ENCODE measurements at places on chromosomes 7 and 10.

DNA sequence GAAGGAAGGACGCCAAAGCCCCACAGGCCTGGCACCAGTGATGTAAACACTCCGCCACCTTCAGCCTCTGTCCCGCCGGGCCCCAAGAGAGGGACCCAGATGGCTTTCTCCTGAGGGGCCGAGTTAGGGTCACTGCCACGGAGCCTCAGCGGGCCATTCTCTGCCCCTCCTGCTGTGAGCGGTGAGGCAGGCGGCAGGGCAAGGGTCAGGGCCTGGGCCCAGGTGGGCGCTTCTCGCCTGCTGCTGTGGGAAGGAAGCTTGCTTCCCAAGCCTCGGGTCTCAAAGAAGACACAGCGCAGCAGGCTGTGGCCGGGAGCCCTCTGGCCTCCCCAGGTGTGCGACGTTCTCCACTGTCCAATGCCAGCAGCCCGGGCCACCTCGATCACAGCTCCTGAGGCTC lies 84.8 kb downstream of the PROSER2 start:
- DNase-seq, result no peak

DNA sequence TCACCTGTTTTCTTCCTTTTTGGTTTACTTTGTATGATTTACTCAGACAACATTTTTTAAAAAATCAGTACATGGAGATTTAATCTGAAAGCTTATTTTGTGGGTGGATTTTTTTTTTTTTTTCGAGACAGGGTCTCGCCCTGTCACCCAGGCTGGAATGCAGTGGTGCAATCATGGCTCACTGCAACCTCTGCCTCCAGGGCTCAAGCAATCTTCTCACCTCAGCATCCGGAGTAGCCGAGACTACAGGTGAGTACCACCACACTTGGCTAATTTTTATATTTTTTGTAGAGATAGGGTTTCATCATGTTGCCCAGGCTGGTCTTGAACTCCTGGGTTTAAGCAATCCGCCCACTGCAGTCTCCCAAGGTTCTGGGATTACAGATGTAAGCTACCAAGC lies 2.5 kb downstream of the GSTO1 start:
- no peak for DNase-seq

DNA sequence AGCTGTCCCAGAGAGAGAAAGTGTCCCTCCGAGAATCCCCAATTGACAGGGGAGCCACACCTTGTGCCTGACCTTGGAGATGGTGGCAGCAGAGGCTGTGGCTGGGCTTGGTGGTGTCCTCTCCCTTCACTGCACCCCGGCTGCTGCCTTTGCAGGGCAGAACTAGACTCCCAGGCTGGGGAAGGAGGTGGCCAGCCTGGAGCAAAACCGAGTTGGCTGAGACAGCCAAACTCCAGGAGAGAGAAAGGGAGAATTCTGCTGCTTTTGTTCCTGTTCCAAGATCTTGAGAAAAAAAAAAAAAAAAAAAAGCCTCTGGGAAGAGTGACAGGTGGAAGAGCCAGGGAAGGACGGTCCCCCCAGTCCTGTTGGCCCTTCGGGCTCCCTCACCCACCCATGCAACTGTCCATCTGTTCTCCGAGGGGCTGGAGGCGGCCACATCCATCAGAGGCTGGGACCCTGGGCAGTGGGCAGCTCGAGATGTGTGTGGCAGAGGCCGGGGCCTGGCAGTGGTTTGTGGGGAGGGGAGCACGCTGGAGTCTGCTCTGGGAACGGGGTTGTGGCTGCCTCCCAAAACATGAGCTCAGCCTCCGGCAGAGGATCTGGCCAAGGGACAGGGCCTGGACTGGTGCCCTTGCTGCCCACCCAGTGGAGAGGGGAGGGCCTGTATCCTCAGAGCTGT lies 35.5 kb downstream of the CLIP2 start:
- no peak for DNase-seq

DNA sequence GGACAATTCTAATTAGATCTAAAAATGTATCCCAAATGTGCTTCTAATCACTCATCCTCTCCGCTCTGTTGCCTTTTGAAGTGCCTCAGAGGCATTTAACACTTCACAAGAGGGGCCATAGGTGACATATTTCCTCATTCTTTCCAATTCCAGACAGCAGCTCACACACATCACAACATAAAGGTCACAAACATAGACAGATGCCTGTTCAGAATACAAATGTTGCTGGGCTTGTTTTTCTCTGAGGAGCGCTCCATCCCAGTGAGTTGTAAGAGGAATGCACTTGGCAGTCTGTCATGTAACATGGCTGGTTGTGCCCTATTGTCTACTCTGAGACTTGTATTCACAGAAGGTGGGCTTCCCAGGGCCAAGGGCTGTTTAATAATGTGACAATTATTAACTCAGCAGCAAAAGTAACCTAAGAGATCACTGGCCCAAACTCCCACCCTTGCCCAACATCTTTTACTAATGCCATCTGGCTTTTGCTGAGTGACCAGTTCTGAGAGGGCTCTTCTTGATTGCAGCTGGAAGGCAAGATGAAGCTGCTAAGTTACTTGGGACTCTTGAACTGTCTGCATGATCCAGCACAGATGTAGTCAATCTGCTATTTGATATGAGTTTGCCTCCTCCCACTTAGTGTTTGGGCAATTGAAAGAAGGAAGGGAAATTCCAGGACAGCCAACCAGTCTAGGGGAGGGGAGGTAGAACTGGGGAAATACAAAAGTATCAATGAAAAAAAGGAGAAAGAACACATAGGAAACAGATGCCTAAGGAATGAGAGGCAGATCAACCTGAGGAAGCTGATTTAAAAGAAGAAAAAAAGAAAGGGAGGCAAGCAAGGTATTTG lies 13.6 kb downstream of the PON2 start:
- DNase-seq, result no peak

DNA sequence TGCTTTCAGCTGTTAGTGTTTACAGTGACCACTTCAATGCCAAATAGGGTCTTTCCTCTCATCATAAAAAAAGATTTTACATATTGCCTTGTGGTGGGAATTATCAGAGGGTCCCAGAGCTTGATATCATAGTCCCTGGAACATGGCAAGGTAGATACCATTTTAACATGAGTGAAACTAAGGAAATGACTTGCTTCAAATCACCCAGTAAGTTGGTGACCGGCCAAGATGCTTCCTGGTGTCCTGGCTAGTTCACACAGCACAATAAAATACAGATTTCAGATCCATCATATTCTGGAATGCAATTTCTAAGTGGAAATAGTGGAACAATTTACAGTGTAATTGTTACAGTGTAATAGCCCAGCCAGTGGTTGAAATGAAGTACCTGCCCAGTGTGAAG lies 36.6 kb downstream of the CNNM1 start:
- DNase-seq, result no peak

- DNase-seq, result no peak
Measured at GRCh38 chr10:112546474-112546873, 99.5 kb downstream of the VTI1A start.

GRCh38 chr7:84908196-84908793 lies 278.6 kb downstream of the SEMA3D start:
- DNase-seq, result no peak

DNA sequence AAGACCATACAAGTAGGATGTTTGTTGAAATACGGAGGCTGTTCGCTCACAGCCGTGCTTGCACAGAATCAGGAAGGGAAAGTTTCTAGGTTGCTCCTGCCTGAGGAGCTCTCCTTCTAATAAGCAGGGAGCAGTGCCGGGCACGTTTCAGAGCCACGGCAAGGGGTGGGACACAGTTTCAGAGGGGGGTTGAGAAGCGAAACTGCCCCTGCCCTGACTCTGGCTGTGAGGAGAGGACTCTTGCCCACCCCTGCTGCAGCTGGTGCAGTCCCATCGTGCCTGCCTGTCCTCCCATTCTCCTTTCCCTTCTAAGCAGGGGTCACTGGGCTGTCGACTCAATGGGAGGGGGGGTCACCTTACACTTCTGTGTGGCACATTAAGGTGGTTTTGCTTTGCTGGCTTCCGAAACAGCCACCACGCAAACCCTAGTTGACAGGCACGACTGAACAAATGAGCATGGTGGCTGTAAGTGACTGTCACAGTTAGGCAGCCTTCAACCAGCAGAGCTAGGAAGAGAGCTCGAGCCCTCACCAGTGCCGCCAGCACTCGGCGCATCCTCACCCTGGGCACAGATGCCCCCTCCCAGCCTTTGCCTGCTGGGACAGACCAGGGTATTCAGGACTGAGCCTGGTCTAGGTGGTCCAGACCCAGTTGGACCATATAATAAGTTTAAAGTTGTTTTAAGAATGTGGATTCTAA lies 37.5 kb downstream of the ZNF467 start:
- DNase-seq, result no peak

GRCh38 chr10:35487336-35488034 lies 117.7 kb upstream of the GJD4 start:
- DNase-seq, result no peak

GRCh38 chr7:17086403-17086802 lies 204.6 kb upstream of the AGR3 start:
- no peak for DNase-seq

- no peak for DNase-seq
Measured at GRCh38 chr7:66950311-66950710, 29.3 kb downstream of the TMEM248 start.
